ENCODE measurements at places on chromosomes 2 and 18.

DNA sequence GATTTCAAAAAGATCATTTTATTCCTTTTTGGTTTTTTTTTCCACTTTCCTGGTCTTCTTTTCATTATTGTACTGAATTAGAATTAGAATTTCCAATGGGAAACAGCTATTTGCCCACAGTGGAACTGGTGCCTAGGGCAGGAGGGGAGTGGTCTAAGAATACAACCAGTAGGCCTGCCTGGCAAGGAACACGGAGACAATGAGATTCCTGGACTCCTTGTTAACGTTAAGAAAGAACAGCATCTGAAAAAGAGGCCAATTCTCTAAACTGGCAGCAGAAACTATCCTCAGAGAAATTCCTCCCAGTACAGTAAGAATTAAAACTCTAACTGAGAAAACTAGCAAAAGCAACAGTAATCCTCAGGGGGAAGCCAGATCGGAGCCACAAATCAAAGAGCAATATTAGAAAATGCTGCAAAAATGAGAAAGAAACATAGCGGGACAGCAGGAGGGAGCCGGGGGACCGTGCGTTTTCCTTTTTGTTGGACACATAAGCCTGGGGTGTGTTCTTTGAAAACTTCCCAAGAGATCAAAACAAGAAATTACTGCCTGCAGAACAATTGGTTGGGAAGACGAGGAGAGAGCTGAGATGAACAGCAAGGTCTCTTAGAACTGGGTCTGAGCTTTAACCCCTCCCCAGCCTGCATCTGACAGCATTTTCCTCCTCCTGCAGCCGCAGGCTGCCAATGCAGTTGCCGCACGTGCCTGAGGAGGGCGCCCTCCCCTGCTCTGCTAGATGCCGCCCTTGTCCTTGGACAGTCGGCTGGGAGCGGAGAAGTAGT lies 776.0 kb downstream of the TSN start:
- no peak for DNase-seq

GRCh38 chr2:138468617-138469016 lies 33.0 kb upstream of the SPOPL start:
- DNase-seq, result no peak

DNA sequence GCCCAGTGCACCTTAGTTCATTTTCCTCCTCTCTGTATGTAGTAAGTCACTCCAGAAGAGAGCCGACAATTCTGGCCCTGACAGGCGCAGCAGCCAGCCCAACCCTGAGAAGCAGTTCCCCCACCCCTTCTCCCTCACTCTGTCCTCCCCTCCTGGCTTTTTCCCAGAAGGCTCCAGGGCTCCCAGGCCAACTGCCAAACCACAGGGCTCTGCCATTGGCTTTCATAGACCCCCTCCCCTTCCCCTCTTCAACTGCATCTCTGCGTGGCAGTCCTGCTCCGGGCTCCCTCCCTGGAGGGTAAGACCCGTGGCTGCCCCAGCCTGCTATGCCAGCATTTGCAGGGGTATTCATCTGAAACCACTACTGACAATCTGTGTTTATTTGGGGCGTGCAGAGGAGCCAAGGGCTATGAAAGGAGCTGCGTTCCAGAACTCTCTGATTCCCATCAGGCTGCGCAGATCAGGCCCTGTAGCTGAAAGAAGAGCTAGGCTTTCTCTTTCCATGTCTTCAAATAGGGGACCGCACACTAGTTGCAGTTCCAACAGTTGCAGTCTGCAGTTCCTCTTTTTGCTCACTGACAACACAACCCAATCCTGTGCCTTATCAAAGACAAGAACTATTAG lies 388.6 kb upstream of the TNP1 start:
- no peak for DNase-seq

DNA sequence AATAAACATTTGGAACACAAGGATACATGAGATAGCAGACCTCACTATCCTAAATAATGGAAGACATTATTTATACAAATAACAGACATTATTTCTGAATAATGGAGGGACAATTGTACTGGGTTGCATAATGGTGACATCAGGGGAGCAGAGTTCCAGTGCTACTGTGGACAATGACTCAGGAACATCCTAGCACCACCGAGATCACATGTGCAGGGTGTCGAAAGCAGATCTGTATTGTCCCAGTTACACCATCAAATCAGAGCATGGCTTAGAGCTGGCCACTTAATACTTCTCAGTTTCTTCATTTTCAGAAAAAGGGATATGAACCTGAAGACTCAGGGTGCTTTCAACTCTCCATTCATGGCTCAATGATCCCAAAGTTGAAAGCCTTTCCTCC lies 249.1 kb upstream of the RBMS1 start:
- DNase-seq, result no peak

Measured in central memory CD4-positive, alpha-beta T cell (primary cell).